Brain pericyte (primary cell): ENCODE measurements at places on chromosomes 12 and 14.

DNA sequence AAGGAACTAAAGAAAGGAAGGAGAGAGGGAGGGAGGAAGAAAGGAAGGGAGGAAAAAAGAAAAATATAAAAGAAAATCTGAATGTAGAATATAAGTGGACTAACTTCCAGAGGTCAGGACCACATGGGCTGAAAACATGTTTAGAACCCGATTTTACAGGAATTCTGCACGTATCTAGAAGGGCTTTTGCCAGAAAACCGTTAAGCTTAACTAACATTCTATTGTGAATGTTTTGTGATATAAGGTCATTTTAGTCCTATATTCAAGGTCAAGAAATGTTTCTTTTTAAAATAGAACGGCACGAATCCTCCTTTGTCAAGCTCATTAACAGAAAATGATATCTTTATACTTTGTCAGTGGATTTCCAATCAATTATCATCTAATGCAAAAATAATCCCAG is 13.1 kb downstream of the PTCSC3 start:
- no peak for DNase-seq

DNA sequence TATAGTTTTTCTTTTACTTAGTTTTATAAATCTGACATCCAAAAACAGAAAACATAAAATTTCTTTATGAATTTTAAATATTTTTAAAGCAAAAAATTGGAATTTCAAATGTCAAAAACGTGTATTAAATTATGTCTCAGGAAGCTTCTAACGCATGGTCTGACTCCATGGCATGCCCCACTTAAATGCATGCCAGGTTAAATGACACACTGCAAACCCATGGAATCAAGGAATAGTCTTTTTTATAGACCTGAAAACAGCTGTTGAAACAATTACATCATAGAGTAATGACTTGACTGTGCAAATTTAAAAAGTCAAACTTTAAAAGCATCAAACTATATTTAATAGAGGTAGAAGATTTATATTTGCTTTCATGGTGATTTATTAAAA is 96.1 kb upstream of the DACT1 start:
- no peak for DNase-seq

DNA sequence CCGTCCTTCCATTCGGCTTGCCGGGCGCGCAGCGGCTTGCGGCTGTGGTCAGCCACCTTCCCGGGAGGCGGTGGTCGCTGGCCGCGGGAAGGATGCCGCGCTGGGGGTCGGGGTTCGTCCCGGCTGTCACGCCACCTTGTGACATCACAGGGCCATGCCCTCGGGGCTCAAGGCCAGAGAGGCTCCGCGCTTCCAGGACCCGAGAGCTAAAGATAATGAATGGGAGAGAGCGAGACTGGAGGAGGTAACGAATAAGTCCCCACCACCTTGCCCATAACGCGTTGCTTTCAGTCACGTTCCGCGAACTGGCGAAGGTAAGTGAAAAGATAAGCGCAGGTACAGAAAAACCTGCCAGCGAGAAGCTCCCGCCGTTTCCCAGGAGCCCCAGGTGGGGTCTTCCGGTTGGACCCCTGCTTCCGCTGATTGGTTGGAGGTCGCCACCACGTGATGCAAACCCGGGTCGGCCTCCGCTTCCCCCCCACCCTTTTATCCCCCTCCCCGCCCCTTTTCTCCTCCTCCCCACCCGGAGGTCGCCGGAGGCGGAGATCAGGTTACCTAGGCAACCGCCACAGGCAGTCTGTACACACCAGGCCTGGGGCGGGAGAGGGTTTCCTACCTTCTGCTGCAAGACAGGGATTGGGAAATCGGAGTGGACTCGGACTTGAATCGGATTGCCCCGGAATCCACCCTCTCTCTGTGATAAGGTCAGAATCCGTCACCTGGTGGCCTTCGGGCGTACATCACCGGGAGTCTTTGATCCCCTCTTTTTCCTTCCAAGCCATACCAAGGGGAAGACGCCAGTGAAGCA is at the start of gene LRRC9:
Gene LRRC9 (plus strand): TSS at position 575 of the 808 bp plus-strand sequence.
- no peak for DNase-seq

DNA sequence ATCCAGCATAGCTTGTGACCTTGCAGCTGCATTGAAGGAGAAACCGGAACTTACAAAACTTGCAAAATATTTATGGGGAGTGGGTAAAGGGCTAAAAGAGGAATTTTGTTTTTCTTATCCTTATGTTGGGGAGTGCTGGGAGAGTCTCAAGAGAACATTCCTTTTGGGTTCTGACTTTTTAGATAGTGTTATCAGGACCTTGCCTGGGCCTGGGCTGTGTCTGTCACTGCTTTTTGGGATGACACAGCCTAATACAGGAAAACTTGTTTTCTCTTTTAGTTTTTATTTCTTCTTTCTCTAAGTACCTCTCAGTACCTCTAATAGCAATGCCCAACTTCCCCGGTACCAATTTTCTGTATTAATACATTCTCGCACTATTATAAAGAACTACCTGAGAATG is 850.6 kb downstream of the RPS29 start:
- DNase-seq, result no peak

DNA sequence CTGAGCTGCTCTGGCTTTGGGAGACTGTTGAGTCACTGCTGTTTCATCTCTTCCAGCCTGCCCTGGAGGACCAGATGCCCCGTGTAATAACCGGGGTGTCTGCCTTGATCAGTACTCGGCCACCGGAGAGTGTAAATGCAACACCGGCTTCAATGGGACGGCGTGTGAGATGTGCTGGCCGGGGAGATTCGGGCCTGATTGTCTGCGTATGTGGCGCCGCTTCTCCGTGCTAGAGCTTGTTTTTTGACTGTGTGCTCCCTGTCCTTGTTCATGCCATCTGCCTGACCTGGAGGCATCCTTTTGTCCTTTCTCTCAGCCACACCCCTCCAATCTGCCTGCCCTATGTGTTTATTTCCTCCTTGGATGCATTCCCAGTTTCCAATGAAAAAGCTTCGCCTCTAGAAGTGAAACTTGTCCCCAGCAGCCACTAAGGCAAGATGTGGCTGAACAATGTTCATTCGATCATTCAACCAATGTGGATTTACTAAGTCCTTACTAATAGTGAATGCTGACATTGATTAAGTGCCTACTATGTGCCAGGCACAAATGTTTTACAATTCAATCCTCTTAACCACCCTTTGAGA is 98.6 kb downstream of the NT5DC3 start:
- no peak for DNase-seq

DNA sequence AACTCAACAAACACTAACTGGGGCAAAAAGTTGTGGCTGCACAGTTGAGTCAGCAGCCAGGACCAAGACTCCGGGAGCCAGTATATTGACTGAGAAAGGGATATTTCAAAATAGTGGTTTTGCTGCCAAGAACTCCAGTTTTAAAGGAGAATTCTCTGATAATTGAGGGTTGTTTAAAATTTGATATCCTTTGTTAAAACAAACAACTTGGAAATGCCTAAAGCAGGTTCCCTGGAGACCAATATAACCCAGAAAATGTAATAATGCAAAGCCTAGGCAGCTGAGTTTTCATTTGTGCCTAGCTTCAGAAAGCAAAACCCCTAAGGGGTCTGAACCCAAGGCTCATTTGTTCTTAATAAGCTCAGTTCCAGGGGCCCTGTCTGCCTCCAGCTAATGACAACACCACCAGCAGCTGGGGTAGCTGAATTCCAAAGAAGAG is 311.7 kb upstream of the CCDC196 start:
- no peak for DNase-seq

DNA sequence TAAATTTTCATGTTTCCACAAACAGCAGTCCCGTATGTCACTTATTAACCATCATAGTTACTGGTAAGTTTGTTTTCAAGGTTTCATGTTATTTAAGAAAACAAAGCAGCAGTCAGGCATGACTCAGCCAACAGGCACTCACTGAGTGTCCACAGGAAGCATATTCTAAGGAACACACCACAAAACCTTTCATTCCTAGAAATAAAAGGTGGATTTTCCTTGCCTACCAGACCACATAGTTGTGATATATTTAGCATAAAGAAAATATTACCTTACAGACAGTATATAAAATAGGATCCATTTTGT is 143.3 kb upstream of the AVPR1A start:
- peak; percentile 67 for DNase-seq

DNA sequence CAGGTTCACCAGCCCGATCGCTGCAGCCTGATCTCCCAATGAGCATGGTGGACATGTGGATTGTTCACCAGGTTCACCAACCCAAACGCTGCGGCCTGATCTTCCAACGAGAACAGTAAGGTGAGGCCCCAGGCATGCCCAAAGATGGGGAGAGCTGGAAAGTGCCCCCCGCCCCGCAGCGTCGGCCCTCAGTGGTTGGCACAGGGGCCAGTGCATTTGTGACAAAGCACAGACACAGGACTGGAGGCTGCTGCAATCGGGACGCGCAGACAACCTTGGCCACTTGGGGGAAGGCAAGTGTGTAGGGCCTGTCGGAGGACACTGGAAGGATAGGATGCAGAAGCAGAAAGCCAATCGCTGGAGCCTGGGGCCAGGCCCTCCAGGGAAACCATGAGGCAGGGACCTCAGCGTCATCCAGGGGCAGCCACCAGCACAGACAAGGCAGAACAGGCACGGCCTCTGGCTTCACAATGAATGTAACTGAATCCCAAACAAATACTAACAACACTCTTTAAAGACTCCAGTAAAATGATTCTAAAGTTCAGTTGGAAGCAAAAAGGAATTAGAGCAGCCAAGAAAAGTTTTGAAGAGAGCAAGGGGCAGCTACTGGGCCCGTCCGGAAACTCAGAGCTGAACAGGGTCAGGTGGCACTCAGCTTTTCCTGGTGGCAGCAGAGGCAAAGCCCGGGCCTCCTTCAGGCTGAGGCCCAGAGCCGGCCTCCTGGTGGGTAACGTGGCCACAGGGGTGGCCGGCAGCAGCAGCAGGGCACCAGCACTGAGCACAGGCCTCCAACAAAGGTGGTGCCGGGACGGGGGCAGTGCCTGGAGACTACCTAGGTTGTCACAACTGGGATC is 13.3 kb downstream of the BRF1 start:
- no peak for DNase-seq

DNA sequence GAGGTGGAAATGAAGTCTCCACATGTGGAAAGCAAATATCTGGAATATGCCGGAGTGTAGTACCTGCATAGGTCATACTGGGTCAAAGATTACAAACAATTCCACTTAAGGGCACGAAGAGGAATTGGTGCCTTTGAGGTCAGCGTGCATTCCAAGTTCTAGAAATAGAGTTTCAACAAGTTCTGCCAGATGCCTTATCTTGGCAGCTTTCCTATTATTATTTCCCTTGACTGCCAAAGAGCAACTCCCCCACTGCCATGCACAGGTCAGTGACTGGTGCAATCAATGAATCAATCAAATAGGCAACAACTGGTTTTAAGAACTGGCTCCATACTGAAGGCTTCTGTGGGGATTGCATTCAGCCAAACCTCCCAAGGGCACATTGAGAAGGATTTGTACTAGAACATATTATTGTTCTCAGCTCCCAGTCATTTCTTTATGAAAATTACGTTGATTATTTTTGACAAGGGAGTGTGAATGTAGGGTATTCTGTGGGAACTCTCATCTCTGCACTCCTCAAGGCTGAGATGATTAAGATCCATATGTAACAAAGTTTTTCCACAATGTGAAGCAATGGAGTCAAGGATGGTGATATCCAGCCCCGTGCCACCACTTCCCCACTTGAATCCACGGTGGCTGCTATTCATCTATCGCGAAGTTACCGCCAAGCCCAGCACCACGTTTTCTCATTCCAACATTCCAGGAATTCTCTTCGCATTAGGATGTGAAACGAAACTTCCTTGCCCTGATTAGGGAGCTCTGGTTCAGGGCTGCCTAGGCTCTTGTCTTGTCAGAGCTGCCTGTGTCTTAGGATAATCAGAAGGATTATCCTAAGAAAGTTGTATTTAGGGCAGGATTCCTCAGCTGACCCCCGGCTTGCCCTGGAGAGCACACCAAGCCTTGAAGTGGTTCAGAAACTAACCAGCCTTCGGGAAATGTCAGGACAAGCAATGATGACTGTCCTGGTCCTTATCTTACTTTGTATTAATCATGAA is 115.1 kb upstream of the PCED1B start:
- DNase-seq, result no peak

GRCh38 chr14:68694516-68695235 is 98.2 kb downstream of the ZFP36L1 start:
- no peak for DNase-seq

GRCh38 chr14:55356913-55357312 is 54.7 kb downstream of the ATG14 start:
- DNase-seq, result no peak

- no peak for DNase-seq
These were observed 4.9 kb upstream of the SUSD6 start for GRCh38 chr14:69606258-69607184.

- no peak for DNase-seq
These were observed 48.6 kb downstream of the DRAM1 start for GRCh38 chr12:101925935-101926334.

DNA sequence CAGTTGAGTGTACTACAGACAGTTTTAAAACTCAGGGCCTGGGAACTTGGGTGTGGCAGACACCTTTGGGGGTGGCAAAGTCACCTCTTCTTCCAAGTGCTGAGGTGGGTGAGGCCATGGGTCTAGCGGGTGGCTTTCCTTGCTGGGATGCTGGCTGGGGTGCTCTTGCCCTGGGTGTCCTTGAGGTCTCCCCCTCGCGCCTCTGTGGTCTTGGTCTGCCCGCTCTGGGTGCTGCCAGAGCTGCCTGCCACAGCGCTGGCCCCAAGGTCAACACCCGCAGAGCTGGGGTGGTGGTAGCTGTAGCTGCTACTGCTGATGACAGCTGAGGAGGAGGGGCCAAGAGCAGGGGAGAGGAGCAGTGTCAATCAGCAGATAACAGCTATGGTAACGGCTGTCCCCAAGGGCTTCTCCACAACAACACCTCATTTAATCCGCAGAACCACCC is 6.8 kb downstream of the KRT74 start:
- no peak for DNase-seq

DNA sequence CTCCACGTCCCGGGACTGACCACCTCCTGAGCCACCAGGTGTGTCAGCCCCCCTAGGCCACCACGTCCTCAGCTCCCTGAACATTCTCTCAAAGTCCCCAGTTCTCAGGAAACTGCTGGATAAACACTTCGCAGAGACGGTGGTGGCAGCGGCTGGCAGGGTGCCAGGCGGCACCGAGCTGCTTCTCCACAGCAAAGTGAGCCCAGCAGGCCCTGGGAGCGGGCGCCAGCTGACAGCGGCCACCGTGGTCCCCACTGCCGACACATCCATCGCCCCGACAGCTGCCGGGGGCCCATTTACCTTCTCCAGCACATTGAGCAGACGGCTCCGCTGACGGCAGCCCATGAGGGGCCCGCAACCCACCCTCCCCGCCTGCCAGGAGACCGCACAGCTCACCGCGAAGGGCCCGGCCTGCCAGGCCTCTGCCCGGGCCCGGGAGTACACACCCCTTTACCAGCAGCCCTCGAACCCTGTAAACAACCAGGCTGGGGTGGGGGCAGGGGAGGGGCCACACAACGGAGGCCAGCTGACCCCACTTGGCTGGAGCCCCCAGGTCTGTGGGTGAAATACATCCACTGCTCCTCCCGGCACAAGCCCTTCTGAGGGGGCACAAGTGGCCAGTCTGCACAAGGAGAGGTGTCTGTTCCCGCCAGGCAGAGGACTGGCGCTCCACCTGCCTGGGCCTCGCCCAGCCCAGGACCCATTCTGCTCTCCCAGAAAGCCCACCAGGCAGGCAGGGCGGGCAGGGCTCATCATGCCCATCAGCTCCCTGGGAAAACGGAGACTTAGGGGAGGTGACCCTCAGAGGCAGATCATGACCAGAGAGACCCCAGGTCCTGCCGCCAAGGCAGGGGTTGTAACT is 10.5 kb downstream of the AKT1 start:
- no peak for DNase-seq

GRCh38 chr12:95481072-95481471 is 7.1 kb downstream of the METAP2 start:
- no peak for DNase-seq
